Cerebellum (tissue), 4 donors: ENCODE measurements at places on chromosomes 13 and 19. TPM values are rescaled to one million over a fixed set of nuclear protein-coding genes. Genes with fewer than 3 reads are reported as not detected.

The CD70 gene
- total RNA-seq, result not detected

The IL17D gene
- 8.5 TPM for total RNA-seq

The ZNF506 gene
- total RNA-seq, result 65.9 TPM

The ZNF418 gene
- total RNA-seq, result 39.0 TPM

The TEX101 gene
- not detected for total RNA-seq

The IQCN gene
- total RNA-seq, result 2.9 TPM

The LYPD5 gene
- total RNA-seq, result 2.6 TPM

The ASPDH gene
- 2.1 TPM for total RNA-seq

The RDH13 gene
- 21.4 TPM for total RNA-seq

The NAPSA gene
- 0.36 TPM for total RNA-seq

The CLC gene
- total RNA-seq, result not detected

The LILRB2 gene
- total RNA-seq, result 0.27 TPM

The ABHD13 gene
- total RNA-seq, result 13.3 TPM

The PAN3 gene
- total RNA-seq, result 52.0 TPM

The NPAS1 gene
- total RNA-seq, result 0.36 TPM

The PEAK3 gene
- total RNA-seq, result not detected

The LGALS7 gene
- not detected for total RNA-seq

The ZBTB32 gene
- not detected for total RNA-seq

The KCNC3 gene
- 6.3 TPM for total RNA-seq

The PIBF1 gene
- total RNA-seq, result 42.0 TPM

The GARIN5A gene
- 2.4 TPM for total RNA-seq

The F7 gene
- 0.36 TPM for total RNA-seq

The MYPOP gene
- 1.5 TPM for total RNA-seq

The NKPD1 gene
- total RNA-seq, result 0.54 TPM

The CYSLTR2 gene
- 1.5 TPM for total RNA-seq

The ZNF571 gene
- 12.6 TPM for total RNA-seq

The DLEU7 gene
- total RNA-seq, result 8.6 TPM

The TEX26 gene
- 1.3 TPM for total RNA-seq

The TMEM59L gene
- 28.9 TPM for total RNA-seq

The GPR18 gene
- not detected for total RNA-seq

The GPC6 gene
- 25.0 TPM for total RNA-seq

The PCDH17 gene
- total RNA-seq, result 235 TPM

The ZNF480 gene
- 11.1 TPM for total RNA-seq

The PSG6 gene
- not detected for total RNA-seq

The TNNI3 gene
- 0.36 TPM for total RNA-seq

The SIGLECL1 gene
- total RNA-seq, result not detected

The PRX gene
- 1.8 TPM for total RNA-seq

The MISP3 gene
- 1.5 TPM for total RNA-seq

The SERPINE3 gene
- total RNA-seq, result 0.27 TPM

The ADGRE2 gene
- 0.18 TPM for total RNA-seq

The DACT3 gene
- total RNA-seq, result 6.6 TPM

The KIR2DL1 gene
- not detected for total RNA-seq

The BRCA2 gene
- 5.9 TPM for total RNA-seq

The CYP4F8 gene
- total RNA-seq, result not detected

The EEF1AKMT1 gene
- 10.3 TPM for total RNA-seq

The ZSCAN18 gene
- 78.6 TPM for total RNA-seq

The CYP4F11 gene
- total RNA-seq, result not detected

The METTL21C gene
- total RNA-seq, result 0.82 TPM

The PPP1R13L gene
- 1.4 TPM for total RNA-seq
